ENCODE measurements at places on chromosomes 4 and X. TPM values are rescaled to one million over a fixed set of nuclear protein-coding genes. Genes with fewer than 3 reads are reported as not detected.

DNA sequence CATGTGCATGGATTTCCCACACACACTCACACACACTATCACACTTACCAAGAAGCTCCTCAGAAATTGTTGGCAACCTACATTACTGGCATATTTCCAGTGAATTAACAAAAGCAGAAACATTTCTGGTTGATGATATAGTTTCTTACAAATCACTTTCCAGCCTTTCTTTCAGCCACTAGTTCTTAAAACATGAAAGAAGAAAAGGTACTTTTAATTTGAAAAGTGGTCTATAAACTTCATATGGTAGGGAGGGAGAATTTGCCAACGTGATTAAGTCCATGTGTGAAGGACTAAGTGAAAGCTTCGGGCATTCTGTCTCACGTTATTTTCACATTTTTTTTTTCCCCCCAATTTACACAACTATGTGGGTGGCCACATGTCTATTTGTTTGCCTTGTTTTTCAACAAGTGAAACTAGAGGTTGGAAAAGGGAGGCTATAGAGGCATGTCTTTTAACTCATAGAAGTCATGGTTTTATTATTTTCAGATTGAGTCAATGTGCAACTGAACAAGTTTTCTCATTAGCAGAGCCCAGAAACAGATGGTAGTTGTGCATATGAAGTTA, 832.1 kb upstream of the INTU start:
- DNase-seq, result no peak

DNA sequence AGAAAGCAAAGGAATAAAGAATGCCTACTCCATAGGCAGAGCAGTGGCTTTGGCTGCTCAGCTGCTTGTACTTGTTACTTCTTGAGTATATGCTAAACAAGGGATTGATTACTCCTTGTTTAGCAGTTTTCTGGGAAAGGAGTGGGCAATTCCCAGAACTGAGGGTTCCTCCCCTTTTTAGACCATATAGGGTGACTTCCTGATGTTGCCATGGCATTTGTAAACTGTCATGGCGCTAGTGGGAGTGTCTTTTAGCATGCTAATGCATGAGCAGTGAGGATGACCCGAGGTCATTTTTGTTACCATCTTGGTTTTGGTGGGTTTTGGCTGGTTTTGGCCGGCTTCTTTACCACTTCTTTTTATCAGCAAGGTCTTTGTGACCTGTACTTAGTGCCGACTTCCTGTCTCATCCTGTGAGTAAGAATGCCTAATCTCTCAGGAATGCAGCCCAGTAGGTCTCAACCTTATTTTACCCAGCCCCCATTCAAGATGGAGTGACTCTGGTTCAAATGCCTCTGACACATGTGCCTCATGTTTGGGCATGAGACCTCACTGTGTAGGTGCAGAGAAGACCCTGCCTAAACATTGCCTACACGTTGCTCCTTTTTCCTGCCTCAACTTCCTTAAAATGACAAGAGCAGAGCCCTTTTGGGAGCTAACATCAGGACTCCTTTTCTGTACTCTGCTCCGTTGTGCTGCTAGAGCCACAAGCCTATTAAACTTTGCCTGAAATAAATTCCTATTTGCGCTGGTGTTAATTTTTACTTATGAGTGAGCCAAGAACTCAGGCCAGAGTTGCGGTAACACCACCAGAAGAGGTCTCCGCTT, 21.0 kb upstream of the UBA6 start:
- DNase-seq, result no peak

GRCh38 chr4:1152290-1152689, 20.1 kb downstream of the SPON2 start:
- DNase-seq, result no peak

GRCh38 chr4:81350040-81350439, 121.7 kb downstream of the RASGEF1B start:
- no peak for DNase-seq

DNA sequence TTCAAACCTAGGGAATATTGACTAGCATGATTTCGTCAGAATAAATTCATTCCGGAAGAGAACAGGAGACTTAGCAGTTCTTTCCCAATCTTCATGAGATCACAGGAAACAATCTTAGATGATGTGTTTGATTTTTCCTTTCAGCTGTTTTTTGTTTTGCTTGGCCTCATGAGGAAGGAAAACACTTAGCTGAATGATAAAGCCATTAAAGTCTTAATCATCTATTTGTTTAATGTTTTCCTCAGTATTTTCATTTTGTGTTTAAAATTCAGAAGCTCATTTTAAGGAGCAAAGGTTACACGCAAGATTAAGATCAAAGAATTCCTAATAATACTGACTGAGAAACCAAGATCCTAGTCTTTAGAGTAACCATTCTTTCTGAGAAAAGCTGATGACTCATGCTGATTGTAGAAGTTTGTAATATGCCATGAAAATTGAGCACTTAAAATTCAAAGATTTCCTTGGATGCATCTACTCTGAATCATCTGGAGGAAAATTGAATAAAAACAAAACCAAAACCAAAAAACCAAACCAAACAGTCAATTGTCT, 15.4 kb upstream of the TBC1D19 start:
- no peak for DNase-seq

DNA sequence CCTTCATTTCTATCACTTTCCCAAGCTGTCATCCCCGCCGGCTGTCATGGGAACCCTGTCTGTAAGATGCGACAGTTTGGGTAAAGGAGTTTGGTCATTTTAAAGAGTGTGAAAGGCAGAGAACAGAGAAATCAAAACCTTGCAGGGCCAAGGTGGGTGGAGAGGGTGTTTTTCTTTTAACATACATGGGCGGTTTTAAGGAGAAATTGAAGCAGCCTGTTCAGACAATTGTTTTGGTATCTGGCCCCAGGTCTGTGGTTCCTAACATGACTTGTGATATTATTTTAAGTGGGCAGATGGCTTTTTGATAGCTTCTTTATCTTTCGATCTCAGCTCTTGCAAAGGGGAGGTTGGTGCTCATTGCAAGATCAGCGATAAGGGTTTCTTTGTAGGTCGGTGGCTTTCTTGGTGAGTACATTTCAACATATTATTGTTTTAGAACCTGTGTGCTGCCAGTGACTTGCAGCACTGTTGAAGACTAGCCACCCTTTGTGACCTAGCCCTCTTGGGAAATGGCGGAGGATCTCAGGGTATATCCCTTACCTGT, 3.7 kb downstream of the PPP1R3F start:
- no peak for DNase-seq

DNA sequence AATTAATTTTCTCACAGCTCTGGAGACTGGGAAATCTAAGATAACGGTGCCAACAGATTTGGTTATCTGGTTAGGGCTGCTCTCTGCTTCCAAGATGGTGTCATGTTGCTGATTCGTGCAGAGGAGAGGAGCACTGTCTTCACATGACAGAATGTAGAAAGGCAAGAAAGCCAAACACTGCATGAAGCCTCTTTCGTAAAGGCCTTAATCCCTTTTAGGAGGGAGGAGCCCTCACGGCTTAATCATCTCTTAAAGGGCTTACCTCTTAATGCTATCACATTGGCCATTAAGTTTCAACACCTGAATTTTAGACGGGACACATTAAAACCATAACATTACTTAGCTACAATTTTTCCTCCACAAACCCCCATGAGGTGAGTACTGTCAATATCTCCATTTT, 174.1 kb downstream of the COX18 start:
- DNase-seq, result no peak

DNA sequence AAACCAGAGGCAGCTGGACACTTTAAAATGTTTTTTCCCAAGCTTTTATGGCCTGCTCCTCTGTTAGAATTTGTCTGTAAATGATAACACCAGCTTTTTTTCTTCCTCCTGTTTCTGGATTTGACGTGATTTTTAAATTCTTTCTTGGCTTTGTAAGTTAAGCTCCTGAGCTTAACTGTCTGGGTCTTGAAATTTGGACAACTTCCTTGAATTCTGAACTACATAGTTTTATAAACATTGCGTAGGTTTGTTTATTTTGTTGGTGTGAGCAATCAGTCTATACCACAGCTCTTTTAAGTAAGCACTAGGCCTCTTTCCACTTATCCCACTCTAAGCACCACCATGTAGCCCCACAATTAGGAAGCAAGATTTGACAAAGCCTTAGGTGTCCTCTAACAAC, 144.4 kb upstream of the GUCY1A1 start:
- DNase-seq, result no peak

The CLDN22 gene
- total RNA-seq, result not detected

The OTUD6A gene
- total RNA-seq, result not detected

DNA sequence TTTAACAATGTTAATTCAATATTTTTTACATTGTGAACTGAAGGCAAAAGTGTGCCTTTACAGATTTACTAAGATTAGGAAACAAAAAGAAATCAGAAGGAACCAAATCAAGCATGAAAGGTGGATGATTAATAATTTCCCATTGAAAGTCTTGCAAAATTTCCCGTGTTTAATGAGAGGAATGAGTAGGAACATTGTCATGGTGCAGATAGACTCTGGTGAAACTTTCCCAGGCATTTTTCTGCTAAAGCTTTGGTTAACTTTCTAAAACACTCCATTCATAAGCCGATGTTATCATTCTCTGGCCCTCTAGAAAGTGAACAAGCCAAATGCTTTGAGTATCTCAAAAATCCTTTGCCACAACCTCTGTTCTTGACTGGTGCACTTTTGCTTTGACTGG, 1522.8 kb upstream of the PABPC4L start:
- no peak for DNase-seq

- no peak for DNase-seq
These were observed 152.0 kb downstream of the RASL11B start for GRCh38 chr4:53013873-53014775.

DNA sequence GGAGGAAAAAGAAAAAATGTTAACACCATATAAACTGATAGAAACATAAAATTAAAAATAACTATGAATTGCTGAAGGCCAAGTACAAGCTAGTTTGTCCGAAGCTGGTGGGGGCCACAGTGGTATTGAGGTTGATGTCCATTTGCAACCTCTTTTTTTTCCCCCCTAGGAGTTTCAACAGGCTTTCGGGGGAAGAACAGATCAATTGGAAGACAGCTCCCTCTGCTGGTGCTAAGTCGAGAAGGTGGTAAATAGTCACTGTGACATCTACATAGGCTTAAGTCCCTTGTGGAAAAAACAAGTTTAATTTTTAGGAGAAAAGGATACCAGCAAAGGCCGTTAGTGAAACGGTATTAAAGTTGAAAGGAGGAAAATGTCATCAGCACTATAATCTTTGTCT, 115.7 kb upstream of the ZXDA start:
- DNase-seq, result no peak

- DNase-seq, result no peak
These were observed 22.1 kb downstream of the DGKK start for GRCh38 chrX:50448565-50448964.

The TGIF2LX gene
- not detected for total RNA-seq

The TMPRSS11B gene
- not detected for total RNA-seq

DNA sequence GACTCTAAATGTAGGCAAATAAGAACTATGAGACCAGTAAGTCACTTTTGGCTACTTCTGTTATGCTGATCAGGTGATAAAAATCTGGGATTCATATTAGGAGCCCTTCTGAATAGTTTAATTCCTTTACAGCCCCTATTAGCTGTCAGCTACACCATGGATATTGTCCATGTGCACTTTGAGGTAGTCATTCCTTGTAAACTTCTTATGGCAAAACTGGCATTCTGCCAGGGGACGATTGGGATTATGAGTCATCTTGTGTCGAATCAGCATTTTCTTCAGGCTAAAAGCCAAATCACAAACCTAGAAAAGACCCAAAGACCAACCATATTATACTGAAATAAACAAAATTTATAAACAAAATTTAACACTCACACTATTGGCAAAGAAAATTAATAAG, 227.6 kb downstream of the PRDM5 start:
- DNase-seq, result no peak

DNA sequence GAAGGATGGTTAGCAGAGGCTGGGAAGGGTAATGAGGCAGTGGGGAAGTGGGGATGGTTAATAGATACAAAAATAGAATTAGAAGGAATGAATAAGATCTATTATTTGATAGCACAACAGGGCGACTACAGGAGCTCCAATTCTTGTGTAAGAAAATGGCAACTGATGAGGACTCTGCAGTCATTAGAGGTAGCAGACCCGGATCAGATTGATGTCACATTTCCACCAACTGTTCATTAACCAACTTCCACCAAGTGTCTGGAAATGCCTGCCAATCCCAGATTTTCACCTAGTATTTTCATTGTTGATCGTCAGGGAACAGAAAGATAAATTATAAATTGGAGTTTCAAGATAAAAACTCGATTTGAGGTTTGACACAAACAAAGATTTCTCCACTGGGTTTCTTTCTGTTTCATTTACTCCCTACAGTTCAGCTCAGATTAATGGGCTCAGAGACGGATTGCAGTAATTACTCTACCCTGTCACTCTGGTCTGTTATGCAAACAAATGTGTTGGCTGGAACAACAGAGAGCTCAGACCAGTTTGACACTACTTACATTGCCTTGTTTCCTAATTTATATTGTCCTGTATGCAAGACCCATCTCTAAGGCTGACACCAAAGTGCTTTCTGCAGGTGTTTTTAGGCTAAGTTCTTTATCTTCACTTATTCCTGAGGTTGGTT, 909.2 kb upstream of the PRKX start:
- DNase-seq, result no peak

GRCh38 chr4:46844325-46844917, 64.6 kb downstream of the COX7B2 start:
- DNase-seq, result no peak

GRCh38 chr4:21209860-21210259, 509.6 kb downstream of the PACRGL start:
- no peak for DNase-seq

DNA sequence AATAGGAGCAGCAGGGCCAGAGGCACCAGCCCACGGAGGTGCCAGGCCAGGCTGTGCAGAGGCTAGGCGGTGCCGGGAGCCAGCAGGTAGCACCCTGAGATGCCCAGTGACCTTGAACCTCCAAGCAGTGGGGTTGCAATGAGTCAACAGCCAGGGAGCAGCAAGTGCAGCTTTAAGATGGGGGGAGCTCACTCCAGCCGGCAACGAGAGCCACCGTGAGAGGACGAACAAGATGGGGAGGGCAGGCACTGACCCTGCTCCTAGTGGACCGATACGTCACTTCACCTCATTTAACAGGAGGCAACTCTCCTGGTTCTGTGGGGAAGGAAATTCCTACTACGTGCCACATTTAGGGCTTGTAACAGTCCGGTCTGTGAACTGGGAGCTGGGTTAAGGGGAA, 4.8 kb downstream of the LETM1 start:
- no peak for DNase-seq

- no peak for DNase-seq
These were observed 712 bp downstream of the STX18 start for GRCh38 chr4:4541040-4541631.

DNA sequence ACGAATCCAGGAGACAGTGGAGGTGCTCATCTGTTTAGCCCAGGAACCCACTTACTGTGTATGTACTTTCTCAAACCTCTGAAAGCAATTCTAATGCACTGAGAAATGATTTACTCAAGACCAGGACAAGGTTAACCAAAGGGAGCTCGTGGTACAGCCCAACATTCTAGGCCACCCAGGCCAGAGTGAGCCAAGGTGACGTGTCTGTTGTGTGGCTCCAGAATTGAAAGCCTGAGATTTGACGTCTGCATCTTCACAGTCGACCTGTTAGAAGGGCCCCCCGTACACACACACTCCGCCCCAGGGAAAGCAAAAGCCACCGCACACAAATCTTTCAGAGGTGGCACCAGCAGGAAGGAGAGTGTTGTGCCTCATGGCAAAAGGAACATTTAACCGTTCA, 2.3 kb downstream of the MAP3K15 start:
- DNase-seq, result no peak
